Stimulated activated CD4-positive, alpha-beta T cell treated with anti-CD3 and anti-CD28 coated beads, Interleukin-15, amount 100 ng/mL, for 1 hour (primary cell): ENCODE measurements at places on chromosomes 13 and 19.

- DNase-seq, result peak; percentile 41
These were observed 561 bp upstream of the GJA3 start for GRCh38 chr13:20161275-20161950.

- no peak for DNase-seq
These were observed 190.8 kb downstream of the ZNF536 start for GRCh38 chr19:30562981-30563380.

- DNase-seq, result no peak
These were observed 186.3 kb downstream of the TDRD3 start for GRCh38 chr13:60583196-60583888.

DNA sequence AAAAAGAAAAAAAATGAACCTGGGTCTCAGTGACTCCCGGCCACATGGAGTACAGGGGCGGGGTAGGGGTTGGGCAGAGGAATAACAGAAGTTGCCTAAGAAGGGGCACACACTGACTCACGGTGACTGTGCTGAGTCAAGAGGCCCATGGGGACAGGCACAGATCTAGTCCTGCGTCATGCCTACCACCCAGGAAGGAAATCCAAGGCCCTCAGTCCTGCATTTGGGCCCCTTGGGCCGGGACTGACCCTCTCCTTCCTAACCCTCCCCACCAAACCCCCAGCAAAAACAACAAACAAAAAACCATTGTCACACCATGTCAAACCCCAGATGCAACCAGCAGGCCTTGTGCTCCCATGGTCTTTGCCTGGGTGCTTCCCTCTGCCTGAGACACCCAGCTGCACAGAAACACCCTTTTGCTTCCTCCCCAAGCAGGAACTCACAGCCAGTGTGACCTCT, 9.6 kb upstream of the NOTCH3 start:
- no peak for DNase-seq

- DNase-seq, result no peak
These were observed 54.4 kb upstream of the MEDAG start for GRCh38 chr13:30851697-30852096.

DNA sequence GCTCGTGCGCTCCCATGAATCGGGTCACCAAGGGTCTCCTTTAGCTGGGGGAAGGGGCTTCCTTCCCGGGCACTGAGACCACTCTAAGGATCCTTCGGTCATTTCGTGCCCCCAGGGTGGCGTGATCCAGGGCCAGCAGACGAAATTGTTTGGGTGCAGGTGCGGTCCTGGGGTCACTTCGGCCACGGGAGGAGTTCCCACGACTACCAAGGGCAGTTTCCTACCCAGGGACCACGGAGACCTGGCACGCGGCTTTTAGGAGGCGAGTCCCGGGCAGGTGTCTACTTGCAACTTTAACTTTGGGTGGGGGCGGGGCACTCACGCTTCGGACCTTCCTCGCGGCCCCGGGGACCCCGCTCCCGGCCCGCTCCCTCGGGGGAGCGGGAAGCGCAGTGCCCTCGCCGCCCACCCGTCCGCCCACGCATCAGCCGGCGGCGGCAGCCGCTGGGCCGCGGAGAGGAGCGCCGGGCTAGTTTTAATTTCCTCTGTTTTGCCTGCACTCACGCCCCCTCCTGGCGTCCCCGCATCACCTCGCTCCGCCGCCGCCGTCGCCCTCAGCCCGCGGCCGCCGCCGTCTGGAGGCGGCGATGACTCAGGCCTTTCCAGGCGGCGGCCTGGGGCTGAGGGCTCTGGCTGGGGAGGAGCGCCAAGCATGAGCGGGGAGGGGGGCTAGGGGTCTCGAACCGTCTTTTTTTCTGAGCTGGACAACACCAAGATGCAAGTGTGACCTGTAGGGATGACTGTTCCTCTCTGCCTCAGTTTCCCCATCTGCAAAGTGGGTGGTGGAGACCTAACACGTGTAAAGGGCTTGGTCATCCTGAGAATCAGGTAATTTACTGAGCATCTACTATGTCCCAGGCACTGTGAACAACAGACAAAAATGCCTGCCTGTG, 21.8 kb downstream of the OLFM2 start:
- peak; percentile 71 for DNase-seq

- no peak for DNase-seq
These were observed 18.0 kb upstream of the ERVV-1 start for GRCh38 chr19:52995711-52996110.

DNA sequence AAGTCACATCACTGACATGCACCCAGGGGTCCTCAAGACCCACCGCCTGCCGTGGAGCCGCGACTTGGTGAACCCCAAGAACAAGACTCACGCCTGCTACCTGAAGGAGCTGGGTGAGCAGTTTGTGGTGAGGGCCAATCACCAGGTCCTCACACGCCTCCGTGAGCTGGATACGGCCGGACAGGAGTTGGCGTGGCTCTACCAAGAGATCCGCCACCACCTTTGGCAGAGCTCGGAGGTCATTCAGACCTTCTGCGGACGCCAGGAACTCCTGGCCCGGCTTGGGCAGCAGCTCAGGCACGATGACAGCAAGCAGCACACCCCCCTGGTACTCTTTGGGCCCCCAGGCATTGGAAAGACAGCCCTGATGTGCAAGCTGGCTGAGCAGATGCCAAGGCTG, 29.7 kb downstream of the NWD1 start:
- no peak for DNase-seq

DNA sequence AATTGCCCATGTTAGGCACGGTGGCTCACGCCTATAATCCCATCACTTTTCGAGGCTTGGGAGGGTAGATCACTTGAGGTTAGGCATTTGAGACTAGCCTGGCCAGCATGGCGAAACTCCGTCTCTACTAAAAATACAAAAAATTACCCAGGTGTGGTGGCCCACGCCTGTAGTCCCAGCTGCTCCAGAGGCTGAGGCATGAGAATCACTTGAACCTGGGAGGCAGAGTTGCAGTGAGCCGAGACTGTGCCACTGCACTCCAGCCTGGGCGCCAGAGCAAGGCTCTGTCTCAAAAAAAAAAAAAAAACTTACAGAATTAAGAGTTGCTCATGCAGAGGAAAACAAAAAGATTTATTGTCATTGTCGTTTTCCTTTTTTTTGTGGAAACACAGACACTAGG, 3.4 kb upstream of the PSMC4 start:
- DNase-seq, result no peak

GRCh38 chr19:21221693-21222092, 79.9 kb downstream of the ZNF431 start:
- no peak for DNase-seq

- no peak for DNase-seq
These were observed 17.7 kb upstream of the OVOL3 start for GRCh38 chr19:36093146-36093662.
